ENCODE measurements at places on chromosomes 13 and 19.

DNA sequence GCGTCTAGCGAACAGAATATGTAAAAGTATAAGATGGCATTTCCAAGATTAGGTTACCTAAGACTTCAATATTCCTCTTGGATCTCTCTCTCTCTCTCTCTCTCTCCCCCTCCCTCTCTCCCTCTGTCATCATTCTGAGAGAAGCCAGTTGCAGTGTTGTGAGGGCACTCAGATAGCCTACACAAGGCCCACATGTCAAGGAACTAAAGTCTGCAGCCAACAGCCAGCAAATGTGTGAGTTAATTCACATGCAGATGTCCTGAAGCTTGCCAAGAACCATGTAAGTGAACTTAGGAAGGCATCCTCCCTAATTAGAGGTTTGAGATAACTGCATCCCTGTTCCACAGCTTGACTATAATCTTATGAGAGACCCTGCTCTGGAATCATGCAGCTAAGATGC lies 822.9 kb upstream of the PRR20A start:
- no peak for DNase-seq

DNA sequence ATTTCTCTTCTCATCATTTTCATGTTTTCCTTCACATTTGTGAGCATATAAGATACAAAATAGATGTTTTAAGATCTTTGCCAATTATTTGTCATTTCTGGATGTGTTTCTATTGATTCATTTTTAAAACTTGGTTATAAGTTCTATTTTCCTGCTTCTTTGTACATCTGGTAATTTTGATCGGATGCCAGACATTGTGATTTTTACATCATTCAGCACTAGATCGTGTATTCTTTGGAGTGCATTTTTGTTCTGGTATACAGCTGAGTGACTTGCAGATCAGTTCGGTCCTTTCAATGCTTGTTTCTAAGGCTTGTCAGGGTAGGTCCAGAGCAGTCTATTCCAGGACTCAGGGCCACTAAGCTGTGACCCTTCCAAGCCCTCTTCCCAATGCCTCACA lies 198.2 kb downstream of the KLF12 start:
- DNase-seq, result no peak

- DNase-seq, result peak; percentile 98
Measured at GRCh38 chr13:109869312-109870237, 83.2 kb upstream of the IRS2 start.

DNA sequence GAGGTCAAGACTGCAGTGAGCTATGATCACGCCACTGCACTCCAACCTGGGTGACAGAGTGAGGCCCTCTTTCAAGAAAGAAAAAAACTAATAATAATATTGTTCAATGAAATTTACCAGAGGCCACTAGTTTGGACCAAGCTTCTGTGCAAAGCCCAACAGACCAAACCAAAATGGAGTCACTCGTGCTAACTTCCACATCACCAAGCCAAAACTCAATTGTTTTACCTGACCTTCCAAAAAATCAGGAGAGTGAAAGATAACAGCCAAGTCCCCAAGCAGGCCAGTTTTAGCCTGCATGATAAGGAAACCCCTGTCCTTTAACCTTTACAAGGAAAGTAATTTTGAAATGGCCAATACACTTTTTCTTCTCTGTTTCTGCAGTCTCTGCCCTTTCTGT lies 20.0 kb downstream of the LYPD3 start:
- no peak for DNase-seq

DNA sequence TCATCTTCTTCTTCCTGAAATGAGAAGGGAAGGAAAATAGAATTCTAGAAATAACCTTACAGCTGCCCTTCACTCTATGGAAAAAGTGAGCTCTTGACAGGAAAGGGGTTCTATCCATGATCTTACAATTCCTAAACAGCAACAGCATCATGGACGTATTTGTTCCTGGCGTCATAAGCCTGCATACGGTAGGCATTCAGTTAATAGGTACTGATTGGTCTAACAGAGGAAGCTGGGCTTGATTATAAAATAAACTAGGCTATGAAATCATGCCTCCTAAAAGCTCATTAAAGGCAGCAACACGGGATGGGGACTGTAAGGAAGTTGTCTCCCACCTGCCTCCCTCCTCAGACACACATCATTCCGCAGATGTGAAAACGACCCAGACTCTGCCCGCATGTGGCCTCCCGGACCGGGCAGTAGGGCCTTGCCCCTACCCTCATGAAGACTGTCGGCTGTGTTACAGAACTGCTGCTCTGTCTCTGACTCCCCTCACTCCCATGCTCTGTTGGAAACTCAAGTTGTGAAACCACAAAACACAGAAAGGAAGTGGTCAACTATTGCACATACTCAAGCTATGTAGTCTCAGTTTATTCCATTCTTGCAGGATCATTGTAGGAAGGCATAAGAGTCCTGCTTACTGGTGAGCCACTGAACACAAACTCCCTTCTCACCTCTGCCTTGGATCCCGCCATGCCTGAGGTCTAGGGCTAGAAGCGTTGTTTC lies 129.8 kb downstream of the DLEU7 start:
- DNase-seq, result no peak

- no peak for DNase-seq
Measured at GRCh38 chr13:32150794-32151193, 119.2 kb downstream of the FRY start.

- DNase-seq, result no peak
Measured at GRCh38 chr19:27660428-27660827, 1552.5 kb downstream of the UQCRFS1 start.

DNA sequence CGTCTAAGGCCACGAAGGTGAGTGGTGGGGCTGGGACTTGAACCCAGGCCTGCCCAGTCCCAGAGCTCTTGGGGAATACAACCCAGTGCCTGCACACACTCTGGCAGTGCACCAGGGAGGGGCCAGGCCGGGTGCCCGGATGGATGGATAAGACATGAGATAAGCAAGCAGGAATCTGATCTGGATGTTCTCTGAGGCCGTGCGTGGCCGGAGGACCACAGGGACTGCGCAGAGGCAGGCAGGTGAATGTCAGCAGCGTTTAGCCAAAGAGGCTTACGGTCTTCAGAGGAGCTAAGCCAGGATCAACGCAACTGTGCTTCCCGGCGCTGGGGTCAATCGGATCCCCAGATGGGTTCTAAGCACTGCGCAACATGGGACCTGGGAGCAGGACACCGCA lies 1.5 kb downstream of the ZNF787 start:
- DNase-seq, result no peak

DNA sequence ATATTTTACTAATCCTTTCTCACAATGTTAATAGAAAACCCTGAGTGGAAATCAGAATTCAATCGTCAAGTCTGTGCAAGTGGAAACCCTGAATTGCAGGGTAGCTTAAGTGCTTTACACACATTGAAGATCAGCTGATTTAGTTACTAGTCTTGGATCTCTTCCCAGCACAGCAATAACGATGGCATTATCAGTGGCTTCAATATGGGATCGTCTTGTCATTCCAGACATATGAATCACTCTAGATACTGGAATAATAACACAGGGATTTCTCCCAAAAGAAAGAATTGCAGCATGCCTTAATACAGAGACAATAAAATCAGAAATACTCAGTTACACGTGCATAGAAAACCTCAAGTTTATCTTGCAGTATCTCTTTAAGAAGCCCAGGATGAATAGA lies 12.6 kb upstream of the METTL21C start:
- DNase-seq, result peak; percentile 72

- no peak for DNase-seq
Measured at GRCh38 chr19:16882146-16882545, 6.7 kb upstream of the F2RL3 start.

DNA sequence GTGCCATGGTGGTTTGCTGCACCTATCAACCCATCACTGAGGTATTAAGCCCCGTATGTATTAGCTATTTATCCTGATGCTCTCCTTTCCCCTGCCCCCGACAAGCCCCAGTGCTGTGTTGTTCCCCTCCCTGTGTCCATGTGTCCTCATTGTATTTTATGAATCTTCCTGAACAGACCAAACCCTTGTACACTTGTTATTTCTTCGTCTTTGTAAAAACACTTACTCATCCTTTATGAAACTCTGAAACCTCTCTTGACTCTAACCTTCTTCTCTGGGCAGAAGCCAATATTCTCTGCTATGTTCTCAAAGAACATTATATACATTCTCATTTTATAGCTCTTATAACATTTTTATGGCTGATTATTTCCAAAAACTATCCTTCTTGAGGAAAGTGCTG lies 746.9 kb downstream of the EFNB2 start:
- no peak for DNase-seq

- DNase-seq, result peak; percentile 96
Measured at GRCh38 chr19:36054733-36055686, at the start of gene WDR62. WDR62 (plus strand) TSS chr19:36054897; CDS start chr19:36054972, 75 bp downstream.

Measured in NCI-H1092 treated with DMSO at 0.1 percent for 48 hours (cell line).